ENCODE measurements at places on chromosomes 4 and X. TPM values are rescaled to one million over a fixed set of nuclear protein-coding genes. Genes with fewer than 3 reads are reported as not detected.

GRCh38 chr4:17398805-17399204 lies 113.1 kb downstream of the QDPR start:
- no peak for DNase-seq

TMEM35A gene
- total RNA-seq: not detected

DNA sequence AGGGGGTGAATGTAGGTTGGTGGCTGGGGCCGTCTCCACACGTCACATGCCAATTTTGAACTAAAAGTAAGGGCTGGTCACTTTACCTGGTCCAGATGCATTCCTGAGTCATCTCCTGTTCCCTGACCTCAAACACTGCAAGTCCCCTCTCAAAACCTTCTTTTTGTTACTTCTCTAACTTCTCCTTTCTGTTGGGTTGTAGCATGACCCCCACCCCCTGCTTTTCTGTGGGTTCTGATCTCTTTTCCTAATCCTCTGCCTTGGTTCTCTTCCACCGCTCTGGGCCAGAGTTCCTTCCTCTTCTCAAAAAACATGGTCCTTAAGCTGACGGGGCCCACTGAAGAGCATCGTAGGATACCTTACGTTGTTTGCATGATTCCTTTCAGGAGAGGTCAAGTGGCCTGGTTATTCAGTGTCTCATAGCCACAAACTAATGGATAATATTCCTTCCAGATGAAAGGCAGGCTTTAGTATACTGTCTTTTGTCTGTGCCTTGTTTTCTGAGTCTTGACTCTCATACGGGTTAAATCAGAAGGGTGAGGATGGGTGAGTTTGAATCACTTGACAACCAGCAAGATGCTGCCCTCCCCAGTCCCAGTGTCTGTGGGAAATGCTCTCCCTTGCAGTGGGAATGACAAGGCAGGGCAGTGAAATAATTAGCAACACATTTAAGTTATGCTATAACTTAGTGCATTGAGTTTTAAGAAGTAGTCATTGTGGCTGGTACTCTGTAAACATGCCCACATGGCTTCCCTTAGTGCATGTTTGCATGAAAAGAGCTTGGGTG lies 15.1 kb downstream of the SMS start:
- DNase-seq: no peak

DNA sequence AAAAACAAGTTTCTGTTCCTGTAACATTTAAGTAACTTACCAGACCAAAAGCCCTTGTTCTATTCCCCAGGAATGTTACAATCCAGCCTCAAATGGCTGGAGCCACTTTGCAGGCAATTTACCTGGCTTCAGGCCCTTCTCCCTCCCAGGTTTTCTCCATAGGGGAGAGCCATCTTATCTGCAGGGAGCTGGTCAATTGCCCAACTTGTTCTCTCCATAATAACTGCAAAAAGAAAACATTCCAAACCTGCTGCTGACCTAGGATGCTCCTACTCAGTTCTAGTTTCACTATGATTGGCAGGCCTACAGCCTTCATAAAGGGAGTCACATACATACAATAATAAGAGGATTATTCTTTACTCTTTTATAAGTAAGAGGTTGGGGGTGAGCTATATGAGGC lies 670.7 kb downstream of the PCDH7 start:
- no peak for DNase-seq

- DNase-seq: no peak
These were observed 24.3 kb downstream of the TBCK start for GRCh38 chr4:106291678-106292077.

DNA sequence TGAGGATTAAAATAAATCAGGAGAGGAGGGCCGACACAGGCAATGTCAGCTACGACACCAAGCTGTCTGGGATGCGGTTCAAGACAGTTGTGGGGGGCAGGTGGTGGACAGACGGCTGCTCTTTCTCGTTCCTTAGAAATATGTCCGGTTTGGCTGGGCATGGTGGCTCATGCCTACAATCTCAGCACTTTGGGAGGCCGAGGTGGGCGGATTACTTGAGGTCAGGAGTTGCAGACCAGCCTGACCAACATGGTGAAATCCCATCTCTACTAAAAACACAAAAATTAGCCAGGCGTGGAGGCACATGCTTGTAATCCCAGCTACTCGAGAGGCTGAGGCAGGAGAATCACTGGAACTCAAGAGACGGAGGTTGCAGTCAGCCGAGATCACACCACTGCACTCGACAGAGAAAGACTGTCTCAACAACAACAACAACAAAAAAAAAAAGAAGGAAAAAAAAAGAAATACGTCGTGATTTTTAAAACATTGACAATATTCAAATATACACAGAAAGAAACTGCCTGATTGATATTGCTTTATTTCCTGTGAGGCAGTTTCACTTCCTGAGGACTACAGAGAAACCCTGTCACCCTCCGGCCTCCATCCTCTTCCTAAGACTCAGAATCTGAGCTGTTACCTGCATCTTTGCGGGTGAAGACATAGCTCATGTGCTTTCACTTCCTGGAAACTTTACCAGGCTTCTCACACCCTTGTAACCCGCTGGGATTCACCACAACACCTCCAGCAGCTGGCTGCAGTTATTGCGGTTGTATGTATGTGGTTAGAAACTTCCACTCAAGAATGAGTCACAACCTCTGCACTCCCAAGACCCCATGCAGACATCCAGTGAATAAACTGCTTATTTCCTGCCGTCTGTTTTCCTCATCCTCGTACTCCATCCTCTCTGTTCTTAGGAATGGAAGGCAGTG lies 63.8 kb upstream of the STS start:
- DNase-seq: peak; percentile 95

DNA sequence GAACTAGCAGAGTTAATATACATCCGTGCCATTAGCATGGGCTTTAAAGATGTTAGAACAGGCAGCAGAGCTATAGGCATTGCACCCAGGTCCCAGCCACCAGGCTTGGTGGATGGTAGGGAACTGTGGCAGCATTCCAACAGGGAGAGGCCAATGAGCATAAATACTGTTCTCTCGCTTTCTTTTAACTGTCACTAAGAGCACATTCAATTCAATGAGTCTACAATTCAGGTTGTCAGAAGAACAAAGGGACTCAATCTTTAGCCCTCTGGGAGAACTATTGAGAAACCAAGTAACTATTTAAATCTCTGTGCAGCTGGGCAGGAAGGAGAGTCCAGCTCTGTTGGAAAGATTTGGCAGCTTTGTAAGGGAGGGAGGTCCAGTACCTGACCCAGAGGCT lies 165.6 kb downstream of the CHIC1 start:
- no peak for DNase-seq

Data from RPMI7951 (cell line).